Stimulated activated CD4-positive, alpha-beta T cell treated with anti-CD3 and anti-CD28 coated beads, Interleukin-1b, Interleukin-23, amount 100 ng/mL, for 24 hours (primary cell): ENCODE measurements at places on chromosomes 12 and 14.

GRCh38 chr14:24056800-24057184 is 5.0 kb downstream of the CARMIL3 start:
- no peak for DNase-seq

DNA sequence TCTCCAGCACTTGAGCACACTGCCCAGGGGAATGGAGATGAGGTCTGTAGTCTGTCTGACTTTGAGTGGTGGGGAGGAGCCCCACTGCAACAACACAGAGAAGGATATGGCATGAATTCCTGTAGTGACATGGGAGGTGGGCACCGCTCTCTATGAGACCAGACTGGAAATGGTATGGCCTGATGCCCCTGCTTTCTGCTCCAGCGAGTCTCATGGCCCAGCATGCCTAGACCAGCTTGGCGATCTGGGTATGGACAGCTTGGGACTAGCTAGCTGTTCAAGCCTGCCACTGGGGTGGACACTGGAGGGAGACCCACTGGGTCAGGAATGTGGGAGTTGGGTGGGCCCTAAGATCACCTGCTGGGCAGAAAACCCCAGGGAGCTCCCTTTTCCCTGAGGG is 477.8 kb upstream of the SEL1L start:
- DNase-seq: no peak

- no peak for DNase-seq
Observed at GRCh38 chr12:61891632-61892031, 368.6 kb upstream of the USP15 start.

DNA sequence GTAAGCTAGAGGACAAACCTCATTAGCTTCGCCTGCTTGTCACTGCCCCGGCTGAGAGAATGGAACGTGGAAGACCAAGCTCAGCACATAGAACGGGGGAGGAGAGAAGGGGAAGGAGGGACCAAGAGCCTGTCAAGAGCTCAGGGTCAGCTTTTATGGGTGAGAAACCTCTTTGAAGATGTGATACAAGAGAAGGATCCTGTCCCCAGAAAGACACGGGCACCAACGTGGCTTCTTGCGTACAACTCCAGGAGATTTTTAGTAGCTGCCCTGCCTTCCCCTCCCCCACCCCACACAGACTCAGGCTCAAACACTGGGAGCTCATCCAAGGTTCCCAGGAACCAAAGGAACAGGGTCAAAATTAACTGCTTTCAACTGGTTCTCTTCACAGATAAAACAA is 34.7 kb downstream of the APPL2 start:
- DNase-seq: no peak

DNA sequence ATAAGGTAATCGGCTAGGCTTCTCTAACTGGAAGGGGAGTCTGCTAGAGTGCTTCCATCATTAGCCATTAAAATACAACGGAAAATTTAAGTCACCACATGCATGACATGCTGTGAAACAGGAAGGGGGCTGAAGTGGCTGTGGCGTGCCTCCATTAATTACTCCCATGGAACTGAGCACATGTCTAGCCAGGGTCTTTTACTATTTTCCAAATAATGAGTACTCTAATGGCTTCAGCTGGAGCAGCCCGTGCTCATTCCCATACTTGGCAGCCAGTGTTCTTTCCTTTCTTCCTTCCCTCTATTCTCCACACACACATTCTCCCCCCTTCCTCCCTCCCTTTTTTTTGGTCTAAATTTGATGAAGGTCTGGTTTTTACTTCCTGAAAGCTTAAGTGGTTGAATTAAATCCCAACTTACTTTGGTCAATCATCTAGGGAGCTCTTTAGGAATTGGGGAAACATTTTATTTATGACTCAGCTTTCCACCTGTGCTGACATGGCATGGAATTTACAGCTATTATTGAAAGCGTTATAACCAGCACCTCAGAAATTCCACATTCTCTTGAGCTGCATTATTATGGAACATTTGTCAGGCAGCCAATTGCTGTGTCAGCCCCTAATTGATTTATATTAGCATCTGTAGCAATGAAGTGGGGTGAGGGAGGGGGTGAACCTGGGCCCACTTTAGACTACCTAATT is 72.3 kb downstream of the LRIG3 start:
- DNase-seq: no peak

GRCh38 chr12:121330692-121331091 is 21.5 kb downstream of the ANAPC5 start:
- DNase-seq: no peak

GRCh38 chr14:57833323-57833722 is 32.6 kb downstream of the SLC35F4 start:
- no peak for DNase-seq

- no peak for DNase-seq
Observed at GRCh38 chr14:101705733-101706508, 55.6 kb upstream of the PPP2R5C start.

DNA sequence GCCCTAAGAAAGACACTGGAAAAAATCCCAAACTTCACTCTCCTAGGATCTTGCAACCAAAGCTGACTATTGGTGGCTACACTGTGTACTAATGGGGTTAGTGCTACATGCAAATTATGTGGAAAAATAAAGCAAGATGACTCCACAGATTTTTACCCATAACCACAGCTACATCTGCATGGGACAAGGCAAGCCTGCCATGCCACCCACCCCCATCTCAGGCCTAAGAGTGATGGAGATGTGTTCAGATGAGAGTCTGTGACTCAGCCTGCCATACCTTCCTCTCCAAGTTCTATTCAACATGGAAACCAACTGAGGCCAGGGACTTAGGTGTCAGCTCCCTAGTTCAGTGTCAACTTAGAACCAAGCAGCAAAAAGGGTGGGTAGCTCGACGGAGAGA is 206.2 kb downstream of the PELI2 start:
- no peak for DNase-seq

DNA sequence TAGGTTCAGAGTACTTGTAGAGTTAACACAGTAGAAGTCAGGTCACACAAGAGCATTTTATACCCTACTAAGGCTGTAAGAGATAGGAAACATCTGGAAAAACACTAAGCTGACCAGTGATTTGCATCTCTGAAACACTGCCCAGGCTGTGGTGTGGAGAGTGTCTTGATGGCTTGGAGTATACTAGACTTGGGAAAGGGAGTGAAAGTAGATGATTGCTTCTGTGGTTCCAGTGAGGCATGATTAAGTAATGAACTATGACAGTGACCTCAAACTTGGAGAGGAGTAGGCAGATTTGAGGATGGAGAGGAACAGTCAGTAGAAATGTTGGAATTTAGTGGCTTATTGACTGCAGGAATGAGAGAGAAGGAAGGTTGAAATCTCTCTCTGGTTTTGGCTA is 201.2 kb downstream of the FLRT2 start:
- DNase-seq: no peak

DNA sequence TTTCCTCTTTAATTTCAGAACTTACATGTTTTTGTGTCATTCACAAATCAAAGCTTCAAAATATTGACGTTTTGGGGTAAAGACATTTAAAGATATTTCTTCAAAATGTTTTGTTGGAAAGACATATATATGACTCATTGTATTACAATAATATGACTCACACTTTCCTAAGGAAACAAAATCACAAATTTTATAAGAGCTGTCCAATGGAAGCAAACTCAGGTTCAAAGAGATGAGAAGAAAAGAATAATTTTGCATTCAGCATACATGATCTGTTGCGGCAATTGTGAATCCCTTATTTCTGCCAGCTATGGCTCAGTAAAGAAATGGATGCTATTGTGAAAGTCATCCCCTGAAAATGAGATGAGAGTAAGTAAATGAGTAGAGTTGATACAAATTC is 82.7 kb downstream of the GRIP1 start:
- no peak for DNase-seq

GRCh38 chr14:66038212-66038611 is 448.0 kb upstream of the CCDC196 start:
- DNase-seq: no peak

GRCh38 chr14:44833376-44834060 is 128.2 kb downstream of the KLHL28 start:
- DNase-seq: no peak

DNA sequence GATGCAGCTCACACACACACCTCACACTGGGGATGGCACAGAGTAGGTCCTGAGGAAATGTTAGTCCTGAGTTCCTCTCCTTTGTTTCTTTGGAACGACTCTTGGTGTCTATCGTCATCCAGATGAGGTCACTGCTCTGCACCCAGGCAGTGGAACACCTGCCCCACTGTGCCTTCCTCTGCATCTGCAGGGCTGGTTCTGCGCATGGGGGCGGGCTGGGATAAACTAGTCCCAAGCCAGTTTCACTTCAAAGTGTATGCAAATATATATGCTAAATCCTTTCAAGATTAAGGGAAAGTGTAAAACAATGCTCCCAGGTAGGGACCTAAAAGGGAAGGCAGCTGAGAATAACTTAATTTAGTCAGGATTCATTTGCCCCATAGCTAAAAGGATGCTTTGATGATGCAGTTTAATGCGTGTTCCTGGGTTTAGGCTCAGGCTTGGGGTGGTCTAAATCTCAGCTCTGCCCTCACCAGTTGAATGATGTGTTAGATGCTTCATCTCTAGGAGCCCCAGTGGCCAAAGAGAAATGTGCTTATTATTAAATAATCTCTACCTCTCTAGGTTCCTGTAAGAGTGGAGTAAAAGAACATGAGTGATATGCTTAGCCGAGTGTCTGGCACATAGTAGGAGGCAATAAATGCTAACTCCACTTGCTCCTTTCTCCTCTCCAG is 47.1 kb upstream of the OVCH1 start:
- DNase-seq: no peak

DNA sequence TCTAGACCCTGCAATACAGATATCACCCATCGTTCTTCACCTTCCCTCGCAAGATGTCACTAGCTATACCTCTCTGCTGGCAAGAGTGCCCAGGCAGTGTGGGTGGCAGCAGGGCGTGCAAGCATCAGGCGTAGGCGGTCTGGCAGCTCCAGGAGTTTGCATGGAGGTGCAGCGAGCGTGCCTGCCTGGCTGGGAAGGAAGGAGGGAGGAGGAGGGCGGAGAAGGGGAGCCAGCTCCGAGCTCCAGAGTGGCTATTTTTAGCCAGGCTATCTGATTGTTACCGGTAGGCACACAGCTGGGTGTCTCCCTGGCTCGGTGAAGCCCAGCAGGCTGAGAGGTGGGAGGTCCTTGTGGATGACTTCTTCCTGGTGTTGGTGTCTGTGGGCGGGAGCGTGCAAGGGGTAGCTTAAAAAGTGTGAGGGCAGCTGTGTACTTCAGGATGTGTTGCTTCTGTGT is 6.2 kb downstream of the FOXJ2 start:
- peak; percentile 13 for DNase-seq

DNA sequence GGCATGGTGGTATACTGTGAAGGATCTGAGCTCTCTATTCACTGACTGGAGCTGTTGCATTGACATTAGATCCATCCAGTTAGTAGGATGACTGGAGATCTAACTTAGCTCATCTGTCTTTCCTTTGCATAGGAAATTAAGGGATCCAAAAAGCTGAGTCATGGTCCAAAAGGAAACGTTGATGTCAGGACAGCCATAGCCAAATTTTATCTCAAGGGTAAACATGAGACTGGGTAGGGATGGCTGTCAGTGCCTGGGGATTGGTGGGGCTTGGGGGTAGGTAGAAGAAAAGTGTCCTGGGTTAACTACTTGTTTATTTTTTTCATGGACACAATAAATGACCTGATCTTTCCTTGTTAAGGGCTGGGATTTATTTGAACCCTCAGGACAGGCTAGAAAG is 4.6 kb downstream of the FAM177A1 start:
- no peak for DNase-seq

DNA sequence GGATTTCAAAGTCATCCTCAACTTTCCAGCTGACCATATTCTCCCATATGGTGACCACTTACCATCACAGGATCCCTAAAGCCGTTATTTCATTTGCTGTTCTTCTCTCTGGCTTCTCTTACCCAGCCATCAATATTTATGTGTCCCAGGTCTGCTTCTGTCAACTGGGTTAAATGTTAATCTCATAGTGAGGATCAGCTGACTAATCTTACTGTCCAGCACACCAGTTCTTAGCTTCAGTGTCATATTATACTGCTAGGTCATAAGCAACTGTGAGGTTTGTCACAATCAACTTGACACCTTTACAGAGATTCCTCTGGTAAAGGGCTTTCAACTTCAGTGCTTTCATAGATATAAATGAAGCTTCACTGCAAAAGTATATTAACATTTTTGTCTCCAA is 294.4 kb downstream of the DIO2 start:
- no peak for DNase-seq

DNA sequence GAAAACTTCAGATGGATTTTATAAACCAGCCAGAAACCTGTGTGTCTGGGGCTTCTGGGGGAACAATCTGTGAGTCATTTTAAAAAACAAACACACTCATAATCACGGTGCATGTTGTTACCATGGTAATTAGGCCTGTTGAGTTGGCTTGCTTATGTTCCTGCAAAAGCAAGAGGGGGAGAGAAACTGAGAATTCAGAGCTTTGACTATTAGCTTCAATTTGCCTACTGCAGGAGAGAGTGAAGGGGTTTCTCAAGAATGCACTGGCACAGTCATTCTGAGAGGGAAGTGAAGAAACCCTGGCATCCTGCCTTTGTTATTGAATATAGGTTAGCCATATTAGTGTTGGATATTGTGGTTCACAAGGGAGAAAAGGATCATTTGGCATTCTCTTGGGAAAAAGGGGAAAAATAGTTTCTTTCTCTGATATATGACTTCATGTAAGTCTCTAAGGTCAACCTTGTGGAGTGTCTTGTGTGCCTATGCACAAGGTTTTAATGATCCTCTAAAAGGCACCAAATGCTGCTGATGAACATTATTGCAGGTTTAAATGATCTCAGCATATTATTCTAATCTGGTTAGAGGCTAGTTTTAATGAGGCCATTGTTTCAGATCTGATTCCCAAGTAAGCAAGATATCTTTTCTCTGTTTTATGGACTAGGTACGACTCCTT is 12.9 kb downstream of the GNG2 start:
- DNase-seq: no peak

- no peak for DNase-seq
Observed at GRCh38 chr14:70189456-70190077, 816 bp upstream of the SLC8A3 start.

GRCh38 chr12:11702959-11703358 is 53.5 kb downstream of the ETV6 start:
- no peak for DNase-seq

GRCh38 chr12:122190842-122191668 is 8.1 kb downstream of the LRRC43 start:
- DNase-seq: no peak

DNA sequence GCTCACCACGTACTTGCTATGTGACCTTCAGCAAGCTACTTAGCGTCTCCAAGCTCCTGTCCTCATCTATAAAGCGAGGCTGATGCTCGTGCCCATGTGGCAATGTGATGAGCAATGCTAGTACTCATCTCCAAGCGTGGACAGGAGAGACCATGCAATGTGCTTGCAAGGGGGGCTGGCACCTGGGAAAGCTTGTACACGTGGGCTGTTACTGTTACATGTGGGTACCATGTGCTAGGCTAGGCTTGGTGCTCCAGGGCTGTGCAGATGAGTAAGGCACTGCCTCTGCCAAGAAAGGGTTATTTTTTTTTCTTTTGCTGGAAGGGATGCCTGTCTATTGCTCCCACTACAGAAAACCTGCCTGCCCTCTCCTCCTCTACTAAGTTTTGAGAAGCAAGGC is 46.6 kb downstream of the TSPAN11 start:
- DNase-seq: no peak

DNA sequence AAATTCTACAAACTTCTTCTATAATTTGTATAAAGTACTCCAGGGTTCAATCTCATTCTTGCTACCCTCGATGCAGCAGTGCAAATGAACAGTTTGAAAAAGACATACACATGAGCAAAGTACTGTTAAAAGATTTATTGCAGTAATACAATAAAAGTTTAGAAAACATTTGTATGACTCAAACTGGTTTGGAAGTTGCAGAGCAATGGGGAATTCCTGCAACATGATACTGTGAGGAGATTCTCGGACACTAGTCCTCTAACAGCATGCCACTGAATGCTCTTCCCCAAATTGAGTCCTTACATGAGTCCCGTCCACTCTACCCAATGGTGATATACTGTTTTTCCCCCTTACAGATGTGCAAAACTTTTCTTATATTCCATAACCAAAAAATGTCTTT is 45.4 kb downstream of the ATG14 start:
- DNase-seq: no peak
